Right hindlimb (tissue), 1 donor: ENCODE measurements at places on chromosomes 12 and 14.

GRCh38 chr14:27553790-27554189, 956.0 kb upstream of the NOVA1 start:
- no peak for DNase-seq

DNA sequence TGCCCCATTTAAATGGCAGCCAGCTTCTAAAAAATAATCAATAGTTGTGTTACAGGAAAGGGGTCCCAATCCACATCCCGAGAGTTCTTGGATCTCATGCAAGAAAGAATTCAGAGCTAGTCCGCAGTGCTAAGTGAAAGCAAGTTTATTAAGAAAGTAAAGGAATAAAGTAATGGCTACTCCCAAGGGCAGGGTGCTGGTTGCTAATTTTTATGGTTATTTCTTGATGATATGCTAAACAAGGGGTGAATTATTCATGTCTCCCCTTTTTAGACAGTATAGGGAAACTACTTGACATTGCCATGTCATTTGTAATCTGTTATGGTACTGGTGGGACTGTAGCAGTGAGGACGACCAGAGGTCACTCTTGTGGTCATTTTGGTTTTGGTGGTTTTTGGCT, 591.3 kb downstream of the LRFN5 start:
- DNase-seq: no peak

- DNase-seq: no peak
Measured at GRCh38 chr12:3523058-3523457, 32.1 kb downstream of the PRMT8 start.

DNA sequence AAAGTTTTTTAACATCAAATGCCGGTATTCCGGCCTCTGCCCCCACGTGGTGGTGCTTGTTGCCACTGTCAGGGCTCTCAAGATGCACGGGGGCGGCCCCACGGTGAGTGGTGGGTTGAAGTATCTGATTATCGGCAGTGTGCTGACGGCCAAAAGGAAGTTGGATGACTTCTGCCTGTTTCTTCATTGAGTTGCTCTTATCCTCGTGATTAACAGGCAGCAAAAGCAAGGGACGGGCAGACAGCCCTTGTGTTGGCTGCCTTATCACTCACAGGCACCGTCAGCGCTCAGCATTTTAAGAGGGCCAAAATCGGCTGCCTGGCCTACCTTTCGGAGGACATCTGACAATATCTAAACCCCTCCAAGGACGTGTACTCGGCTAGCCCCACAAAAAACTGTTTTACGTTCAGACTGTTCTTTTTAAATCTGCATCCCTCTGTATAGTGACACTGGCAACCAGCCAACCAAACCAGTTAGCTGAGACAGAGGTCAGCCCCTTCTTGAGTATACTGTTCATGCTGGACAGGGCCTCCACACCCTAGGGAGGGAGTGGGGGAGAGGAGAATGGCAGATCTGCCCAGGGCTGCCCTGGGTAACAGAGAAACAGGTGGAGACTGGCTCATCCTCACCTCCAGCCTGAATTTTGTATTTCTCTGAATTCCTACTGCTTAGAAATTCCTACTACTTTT, 22.9 kb upstream of the AKAP5 start:
- no peak for DNase-seq

DNA sequence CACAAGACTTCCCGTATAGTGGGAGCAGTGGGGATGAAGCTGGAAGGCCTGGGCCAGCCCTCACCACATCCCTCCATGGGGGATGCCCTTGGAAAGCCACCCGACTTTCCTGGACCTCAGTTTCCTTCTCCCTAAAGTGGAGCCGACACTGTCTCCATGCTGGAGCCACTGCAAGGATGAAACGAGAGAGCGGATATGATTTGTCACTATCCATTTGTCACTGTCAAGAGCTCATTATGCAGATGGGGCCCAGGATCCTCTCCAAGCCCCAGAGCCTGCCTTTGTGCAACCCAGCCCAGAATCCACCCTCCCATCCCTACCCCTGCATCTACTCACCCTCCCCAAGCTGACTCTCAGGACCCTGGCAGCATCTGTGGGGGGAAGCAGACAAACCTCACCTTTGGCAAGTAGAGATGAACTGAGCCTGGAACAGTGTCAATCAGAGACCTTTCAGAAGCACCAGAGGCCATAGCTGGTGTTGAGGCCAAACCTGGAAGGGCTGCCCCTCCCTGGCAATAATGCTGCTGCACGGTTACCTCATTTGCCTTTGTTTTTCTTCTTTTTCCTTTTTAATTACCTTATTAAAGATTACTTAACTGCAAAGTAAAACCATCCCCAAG, 287.7 kb upstream of the RTL1 start:
- DNase-seq: no peak

- DNase-seq: no peak
Measured at GRCh38 chr12:104930388-104931326, 27.4 kb downstream of the SLC41A2 start.

DNA sequence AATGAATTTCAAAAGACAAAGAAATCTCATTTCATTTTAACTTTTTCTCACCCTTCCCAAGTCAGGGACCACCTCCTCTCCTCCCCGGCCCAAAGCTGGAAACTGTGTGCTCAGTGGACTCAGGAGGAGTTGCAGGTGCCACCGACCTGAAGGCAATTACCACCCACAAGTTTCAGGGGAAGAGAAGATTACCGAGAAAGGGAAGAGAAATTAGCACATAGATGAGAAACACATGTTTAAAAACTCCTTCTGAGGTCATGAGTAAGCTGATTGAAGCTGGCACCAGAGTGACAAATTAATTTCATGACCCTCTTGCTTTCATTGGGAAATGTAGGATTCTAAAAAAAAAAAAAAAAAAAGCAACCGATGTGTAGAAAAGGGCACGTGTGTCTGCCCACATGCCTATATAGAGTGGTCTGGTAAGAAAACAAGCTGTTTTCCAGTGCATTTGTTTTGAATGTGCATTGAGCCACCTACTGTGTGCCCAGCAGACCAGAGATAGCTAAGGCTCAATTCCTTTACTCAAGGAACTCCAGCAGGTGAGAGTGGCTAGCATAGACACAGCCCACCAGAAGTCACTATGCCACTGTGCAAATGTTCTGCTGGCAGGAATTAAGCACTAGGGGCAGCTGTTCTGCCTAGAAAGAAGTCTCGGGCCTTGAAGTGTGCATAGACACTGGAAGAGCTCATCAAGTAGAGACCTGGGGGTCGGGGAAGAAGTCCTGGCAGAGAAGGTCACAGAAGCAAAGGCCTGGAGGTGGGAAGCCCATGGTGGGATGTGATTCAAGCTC, 30.5 kb downstream of the DPF3 start:
- no peak for DNase-seq
